ENCODE measurements at places on chromosomes 3 and 15.

- DNase-seq: no peak
Measured at GRCh38 chr3:23385327-23385726, 182.2 kb downstream of the UBE2E2 start.

- DNase-seq: no peak
Measured at GRCh38 chr15:76988867-76989780, 5.8 kb upstream of the PSTPIP1 start.

GRCh38 chr15:97903971-97904572 is 56.4 kb upstream of the ARRDC4 start:
- DNase-seq: no peak

DNA sequence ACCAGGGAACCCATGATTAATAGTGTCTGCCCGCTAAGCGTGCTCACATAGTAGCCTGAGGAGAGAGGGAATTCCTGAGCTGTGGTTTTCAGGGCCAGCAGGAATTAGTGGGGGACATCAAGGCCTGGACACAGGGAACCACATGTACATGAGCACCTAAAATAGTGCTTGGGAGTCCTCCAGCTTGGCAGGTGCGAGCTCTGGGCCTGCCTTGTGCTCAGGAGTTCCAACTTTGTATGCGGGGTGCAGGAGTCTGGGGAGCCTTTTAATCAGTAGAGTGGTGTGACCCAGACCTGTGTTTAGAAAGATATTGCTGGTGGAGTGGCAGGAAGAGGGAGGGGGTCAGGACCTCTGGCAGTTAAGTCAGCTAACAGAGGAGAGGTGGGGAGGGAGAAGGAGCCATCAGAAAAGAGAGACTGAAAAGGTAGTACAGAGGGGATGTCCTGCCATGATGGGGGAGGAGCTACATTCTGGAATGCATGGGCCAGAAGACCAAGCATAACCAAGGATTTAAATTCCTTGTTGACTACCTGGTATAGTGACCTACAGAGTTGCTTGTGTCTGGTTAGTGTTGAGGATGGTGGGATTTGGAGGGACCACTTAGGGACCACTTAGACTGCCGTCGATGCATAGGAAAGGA is 1.9 kb downstream of the DAG1 start:
- DNase-seq: no peak

- DNase-seq: no peak
Measured at GRCh38 chr15:71463156-71463665, 347.1 kb upstream of the NR2E3 start.

DNA sequence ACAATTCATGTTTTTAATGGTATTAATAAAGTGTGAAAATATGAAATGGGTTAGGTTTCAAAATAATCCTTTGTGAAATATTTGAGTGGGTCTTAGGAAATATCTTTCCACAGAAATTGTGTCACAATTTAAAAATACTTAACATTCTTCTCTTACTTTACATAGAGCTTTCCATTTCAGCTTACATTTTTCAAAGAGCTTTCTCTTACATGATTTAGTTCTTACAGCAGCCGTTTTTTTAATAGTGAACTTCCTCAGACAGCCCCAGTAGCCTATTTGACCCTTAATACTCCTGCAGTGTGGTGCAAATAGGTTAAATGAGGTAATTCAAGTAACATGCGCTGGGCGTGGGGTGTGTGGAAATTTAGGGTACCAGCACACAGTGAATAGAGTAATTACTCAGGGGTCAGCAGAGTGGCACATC is 21.8 kb downstream of the P2RY12 start:
- no peak for DNase-seq

DNA sequence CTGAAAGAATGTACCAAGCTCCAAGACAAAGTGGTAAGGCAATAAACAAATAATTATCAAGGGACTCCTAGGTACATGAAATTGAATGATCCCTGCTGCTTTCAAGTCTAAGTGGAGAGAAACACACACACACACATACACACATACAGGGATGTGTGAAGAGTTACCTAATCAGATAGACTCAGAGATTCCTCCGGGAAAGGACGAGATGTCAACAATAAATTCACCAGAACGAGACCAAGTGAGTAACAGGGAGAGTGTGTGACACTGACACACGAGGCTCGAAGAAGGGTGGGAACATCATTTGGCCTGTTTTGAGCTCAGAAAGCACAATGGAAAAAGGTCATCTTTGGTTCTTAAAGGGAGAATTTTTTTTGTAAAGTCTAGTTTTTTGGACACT is 13.4 kb downstream of the LRIG1 start:
- no peak for DNase-seq
